IPS-NIHi11 (cell line): ENCODE measurements at places on chromosomes 6 and 20.
A peak's percentile ranks its signal among the peaks of the same experiment; 100 is the strongest.

DNA sequence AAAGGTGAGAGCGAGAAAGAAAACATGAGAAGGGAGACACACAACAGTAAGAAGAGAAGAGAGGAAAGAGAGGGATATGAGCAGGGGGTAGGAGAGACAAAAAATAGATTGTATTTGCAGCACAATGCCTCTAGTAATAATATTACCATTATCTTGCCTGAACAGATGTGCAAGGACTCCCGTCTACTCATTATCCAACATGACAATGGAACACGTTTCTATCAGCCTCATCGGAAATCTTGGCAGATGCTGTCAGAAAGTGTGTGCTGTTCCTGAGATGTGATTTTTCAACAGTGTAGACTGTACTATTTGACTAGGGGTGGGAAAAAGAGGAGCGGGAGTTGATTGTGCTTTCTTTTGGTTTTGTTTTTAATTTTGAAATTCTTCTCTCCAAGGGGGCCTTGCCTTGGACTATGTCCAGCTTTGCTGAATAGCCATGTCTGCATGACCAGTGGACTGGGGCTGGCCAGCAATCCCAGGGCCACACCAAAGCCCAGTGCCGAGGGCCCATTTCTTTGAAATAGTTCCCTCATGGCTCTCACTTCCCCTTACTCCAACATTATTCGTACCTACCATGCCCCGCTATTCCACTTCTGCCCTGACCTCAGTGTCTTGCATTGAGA lies 11.3 kb upstream of the TRAM2 start:
- no peak for DNase-seq

GRCh38 chr20:63378626-63379025 lies 17.5 kb upstream of the CHRNA4 start:
- DNase-seq, result peak; percentile 84

DNA sequence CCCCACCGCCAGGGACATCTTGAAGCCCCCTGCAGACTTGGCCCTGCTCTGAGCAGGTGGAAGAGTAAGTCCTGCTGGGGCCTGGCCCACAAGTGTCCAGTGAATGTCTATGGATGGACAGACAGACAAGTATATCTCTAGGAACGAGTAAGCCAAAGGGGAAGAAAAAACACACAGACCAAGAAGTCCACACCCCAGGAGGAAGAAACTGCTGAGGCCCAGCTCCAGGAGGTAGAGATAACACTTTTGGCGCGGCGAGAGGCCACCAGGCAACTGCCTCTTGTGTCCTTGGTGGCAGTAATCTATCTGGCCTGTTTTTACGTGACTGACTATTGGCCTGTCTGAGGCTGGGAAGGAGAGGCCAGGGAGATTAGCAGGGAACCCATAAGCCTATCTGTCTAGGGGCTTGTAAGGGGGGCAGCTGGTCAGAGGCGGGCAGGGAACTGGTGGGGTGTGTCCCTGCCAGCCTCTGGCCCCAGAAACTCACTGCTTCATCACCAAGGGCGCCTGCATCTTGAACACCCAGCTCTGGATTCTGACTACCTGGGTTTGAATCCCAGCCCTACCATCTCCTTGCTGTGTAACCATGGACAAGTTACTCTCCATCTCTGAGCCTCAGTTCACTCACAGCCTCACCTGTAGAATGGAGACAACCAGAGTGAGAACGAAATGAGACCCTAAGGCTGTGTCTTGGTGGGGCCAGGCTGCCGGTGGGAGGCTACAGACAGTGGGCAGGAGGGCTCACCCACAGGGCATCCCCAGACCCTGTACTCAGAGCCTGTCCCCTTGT lies 31.3 kb downstream of the C20orf203 start:
- no peak for DNase-seq

GRCh38 chr6:121042766-121043165 lies 291.5 kb downstream of the TBC1D32 start:
- no peak for DNase-seq

- no peak for DNase-seq
Observed at GRCh38 chr6:46954837-46955451, 33.2 kb upstream of the ADGRF5 start.

GRCh38 chr6:144723431-144723830 lies 438.3 kb downstream of the UTRN start:
- DNase-seq, result no peak

DNA sequence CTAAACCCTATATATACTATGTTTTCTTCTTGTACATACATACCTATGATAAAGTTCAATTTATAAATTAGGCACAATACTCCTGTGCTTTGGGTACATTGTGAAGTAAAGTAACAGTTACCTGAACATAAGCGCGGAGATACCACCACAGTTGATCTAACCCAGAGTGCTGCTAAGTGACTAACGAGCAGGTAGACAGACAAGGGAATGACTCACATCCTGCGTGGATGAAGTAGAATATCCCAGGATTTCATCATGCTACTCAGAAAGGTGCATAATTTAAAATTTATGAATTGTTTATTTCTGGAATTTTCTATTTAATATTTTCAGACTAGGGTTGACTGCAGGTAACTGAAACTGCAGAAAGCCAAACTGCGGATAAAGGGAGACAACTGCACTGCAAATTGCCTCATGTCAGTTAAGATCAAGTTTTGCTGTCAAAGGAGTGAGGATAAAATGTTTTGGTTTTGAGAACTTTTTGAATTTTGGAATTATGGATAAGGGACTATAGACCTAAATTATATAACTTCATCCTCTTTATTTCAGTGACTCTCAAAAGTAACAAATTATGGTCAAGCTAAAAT lies 14.4 kb downstream of the MKKS start:
- DNase-seq, result no peak

DNA sequence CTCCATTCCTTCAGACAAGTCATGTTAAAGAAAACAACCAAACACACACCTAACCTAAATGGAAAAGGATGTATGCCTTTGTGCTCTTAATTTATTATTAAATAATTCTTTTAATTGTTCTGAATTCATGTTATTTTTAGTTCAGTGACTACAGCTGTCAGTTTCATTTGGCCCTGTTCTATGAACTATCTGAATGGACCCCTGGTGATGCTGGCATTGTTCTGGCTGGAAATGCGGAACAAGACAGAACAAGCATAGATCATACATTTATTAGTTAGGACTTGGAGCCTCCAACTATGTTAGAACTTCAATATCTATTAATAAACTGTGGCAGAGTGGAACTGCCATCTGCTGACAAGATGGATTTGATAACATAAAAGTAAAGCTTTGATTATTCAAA lies 5.7 kb downstream of the MAP3K7 start:
- DNase-seq, result no peak

DNA sequence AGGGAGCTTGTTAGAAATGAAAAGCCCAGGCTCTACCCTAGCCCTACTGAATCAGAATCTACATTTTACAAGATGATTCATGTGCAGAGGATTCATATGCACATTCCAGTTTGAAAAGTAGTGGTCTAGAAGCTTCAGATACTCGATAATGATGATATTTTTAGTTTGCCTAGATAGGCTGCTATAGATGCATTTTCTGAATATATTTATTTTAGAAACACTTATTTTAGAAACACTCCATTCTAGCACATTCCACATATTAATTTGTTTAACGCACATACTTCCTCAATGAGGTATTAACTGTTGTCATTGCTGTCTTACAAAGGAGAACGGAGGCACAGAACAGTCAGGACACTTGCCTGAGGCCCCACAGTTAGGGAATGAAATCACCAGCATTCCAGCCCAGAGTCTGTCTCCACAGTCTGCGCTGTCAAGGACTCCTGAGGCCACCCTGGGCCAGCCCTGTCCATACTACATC lies 64.4 kb downstream of the SNAP25 start:
- no peak for DNase-seq

DNA sequence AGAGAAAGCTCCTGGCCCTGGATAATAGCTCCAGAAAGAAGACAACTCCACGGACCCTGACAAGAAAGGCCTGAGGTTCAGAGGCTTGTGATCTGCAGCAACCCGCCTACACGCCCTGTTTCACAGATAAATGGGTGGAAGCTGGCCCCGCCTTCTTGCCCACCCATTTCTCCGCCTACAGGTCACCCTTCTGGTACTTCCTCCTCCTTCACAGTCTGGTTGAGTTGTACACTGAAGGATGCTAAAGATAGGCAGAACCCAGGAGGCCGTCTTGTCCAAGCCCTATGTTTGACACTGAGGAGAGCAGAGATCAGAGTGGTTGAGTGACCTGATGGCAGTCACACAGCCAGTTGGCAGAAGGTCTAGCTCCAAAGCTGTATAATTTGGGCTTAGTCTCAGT lies 34.2 kb upstream of the MDGA1 start:
- DNase-seq, result peak; percentile 66

DNA sequence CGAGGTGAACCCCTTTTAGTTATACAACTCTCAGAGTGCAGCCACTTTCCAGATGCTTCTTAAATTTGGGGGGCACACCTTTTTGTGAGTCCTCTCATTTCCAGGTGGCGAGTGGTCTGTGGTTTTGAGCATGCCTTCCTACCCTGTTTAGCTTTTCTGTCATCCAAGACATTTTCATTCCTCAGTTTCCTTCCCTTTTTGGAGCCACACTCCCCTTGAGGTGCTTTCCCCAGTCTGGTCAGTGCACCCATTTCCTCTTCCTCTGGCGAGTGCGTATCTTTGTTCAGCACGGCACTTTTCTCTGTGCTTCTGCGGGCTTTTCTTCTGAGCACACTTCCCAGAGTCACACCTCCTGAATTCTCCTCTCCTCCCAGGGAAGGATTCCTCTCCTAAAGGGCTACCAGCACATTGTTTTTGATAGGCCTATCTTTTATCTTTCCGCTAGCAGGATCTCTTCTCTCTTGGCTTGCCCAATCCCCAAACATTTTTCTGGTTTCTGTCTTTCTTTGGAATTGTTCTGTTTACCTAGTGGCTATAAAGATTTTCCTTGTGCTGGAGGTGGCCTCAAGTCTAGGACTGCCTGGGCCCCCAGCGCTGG lies 1.4 kb downstream of the PHF20 start:
- DNase-seq, result no peak

GRCh38 chr6:134577998-134578397 lies 260.1 kb upstream of the SGK1 start:
- no peak for DNase-seq
